ENCODE measurements at places on chromosomes 11 and 22. TPM values are rescaled to one million over a fixed set of nuclear protein-coding genes. Genes with fewer than 3 reads are reported as not detected.

The UCP3 gene
- polyA plus RNA-seq: 3.1 TPM

The PANX3 gene
- polyA plus RNA-seq: 0.08 TPM

The SNAP29 gene
- 28.8 TPM for polyA plus RNA-seq

The PIK3C2A gene
- 67.0 TPM for polyA plus RNA-seq

The AQP11 gene
- 3.7 TPM for polyA plus RNA-seq
